T-cell (primary cell): ENCODE measurements at places on chromosomes 13 and 19.

DNA sequence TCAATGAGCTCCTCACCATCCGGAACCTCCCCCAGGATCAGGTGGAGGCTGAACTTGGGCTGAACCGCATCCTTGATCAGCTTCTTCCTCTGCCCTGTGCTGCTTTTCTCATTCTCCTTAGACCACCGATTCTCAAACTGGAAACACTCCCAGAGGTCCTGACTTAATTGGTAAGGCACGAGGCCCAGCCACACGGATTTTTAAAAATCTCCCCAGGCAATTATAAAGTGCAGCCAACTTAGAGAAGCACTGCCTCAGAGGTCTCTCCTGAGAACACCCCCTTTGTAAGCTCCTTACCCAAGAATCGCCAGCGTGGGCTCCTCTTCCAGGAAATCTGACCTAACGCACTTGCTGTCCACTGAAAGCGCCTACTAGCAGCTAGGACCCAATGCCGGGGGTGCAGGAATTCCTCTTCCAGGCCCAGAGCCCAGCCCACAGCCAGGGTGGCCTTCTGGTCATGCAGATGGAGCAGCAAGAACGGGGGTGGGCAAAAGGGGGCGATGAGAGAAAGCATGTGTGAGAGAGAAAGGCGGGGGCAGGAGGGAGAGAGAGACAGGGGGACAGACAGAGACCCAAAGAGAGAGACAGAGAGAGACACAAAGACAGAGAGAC is 66.9 kb upstream of the CACNA1A start:
- H3K4me3 ChIP-seq = no peak overlapping the region
- H3K27ac ChIP-seq = no peak overlapping the region
- no peaks in the 10 kb centered on the region for H3K27me3 ChIP-seq

GRCh38 chr13:23810685-23811240 is 78.4 kb downstream of the MIPEP start:
- DNase-seq = no peak
- no peaks in the 10 kb centered on the region for H3K4me1 ChIP-seq

DNA sequence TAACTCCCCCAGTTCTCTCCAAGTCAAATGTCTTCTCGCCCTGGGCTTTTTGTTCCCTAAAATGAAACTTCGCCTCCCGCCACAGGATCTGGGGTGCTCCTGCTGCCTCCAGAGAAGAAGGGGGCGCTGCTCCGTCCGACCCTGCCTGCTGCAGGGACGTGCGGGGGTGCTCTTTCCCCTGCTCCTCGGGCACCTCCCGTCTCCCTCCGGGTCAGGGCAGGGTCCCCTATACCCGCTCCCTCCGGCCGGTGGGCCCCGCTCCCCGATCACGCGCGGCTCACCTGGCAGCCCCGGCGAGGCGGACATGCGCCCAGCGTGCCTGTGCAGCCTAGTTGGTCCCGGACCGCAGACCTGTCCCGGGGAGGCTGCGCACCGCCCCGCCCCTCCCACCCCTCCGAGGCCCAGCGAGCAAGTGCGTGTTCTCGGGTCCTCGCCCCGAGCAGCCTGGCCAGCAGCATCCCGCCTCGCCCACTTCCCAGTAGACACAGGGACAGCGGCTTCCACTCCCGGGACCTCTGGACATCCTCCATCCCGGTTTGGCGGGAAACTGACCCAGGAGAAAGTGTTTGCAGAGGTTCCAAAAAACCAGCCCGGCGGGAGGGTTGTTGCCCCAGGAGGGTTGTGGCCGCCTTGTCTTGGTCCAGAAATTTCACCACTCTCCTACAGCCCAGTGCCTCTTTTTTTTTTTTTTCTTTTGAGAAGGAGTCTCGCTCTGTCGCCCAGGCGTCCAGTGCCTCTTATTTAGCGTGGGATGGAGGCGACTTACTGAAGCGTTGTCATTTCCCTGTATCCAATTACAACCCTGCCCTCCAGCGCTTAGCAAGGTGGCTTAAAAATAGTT is at the start of gene OXGR1:
Gene OXGR1 (minus strand): TSS at position 460 of the 841 bp plus-strand sequence. CDS start 6,717 bp downstream, outside the sequence.
- H3K4me1 ChIP-seq = peaks cover 3% of the 10 kb centered on the region
- DNase-seq = no peak
- no peak within 1 kb of the TSS for H3K27ac ChIP-seq
- H3K27me3 ChIP-seq = peaks cover 3% of the 10 kb centered on the region
- H3K4me3 ChIP-seq = no peak within 1 kb of the TSS

DNA sequence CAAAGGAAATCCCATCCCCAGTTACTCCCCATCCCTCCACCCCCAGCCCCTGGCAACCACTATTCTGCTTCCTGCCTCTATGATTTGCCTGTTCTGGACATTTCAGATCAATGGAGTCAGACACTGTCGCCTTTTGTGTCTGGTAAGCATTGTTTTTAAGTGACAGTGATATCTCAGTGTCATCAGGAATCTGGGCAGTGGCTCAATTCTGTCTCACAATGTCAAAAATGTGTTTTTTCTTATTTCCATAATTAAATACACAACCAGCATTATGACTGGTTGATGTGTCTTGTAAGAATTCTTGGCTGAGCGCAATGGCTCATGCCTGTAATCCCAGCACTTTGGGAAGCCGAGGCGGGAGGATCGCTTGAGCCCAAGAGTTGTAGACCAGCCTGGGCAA is 20.2 kb upstream of the PGLS start:
- no peak for DNase-seq
- H3K27ac ChIP-seq = no peak overlapping the region
- H3K4me3 ChIP-seq = no peak overlapping the region
- no peaks in the 10 kb centered on the region for H3K36me3 ChIP-seq
- peaks cover 25% of the 10 kb centered on the region for H3K4me1 ChIP-seq
- H3K27me3 ChIP-seq = no peaks in the 10 kb centered on the region

GRCh38 chr13:26539738-26540292 is 17.7 kb upstream of the WASF3 start:
- no peaks in the 10 kb centered on the region for H3K4me1 ChIP-seq
- peaks cover 14% of the 10 kb centered on the region for H3K27me3 ChIP-seq
- H3K4me3 ChIP-seq = no peak overlapping the region
- no peak for DNase-seq
- H3K36me3 ChIP-seq = no peaks in the 10 kb centered on the region
